ENCODE measurements at places on chromosomes 7 and 10.

- DNase-seq = no peak
These were observed 108.0 kb downstream of the TCF7L2 start for GRCh38 chr10:113057948-113058522.

GRCh38 chr7:44463169-44463808 is 27.2 kb downstream of the NUDCD3 start:
- DNase-seq = no peak

DNA sequence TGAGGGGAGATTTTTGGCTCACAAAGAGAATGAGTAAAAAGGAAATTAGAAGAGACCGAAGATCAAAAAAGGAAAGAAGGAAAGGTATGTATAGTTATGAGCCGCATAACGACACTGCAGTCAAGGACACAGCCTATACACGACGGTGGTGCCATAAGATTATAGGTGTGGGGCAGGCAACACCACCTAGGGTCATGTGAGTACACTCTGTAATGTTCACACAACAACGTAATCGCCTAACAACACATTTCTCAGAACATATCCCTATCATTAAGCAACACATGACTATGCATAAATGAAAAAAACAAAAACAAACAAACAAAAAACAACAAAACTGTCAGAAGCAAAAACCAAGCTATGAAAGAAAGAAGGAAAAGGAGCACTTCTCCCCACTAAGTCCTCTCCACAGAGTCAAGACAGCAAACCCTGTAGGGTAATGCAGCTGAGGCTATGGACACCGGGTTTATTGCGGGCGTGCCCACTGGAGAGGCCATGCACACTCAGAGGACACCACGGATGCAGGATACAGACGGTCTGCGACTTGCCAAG is 45.1 kb downstream of the PIP4K2A start:
- no peak for DNase-seq

- no peak for DNase-seq
These were observed 56.4 kb downstream of the SGMS1 start for GRCh38 chr10:50567384-50567783.

- DNase-seq = no peak
These were observed 210.1 kb downstream of the TNS3 start for GRCh38 chr7:47371733-47372368.

- DNase-seq = no peak
These were observed 152.8 kb downstream of the MACC1 start for GRCh38 chr7:20064181-20064970.

DNA sequence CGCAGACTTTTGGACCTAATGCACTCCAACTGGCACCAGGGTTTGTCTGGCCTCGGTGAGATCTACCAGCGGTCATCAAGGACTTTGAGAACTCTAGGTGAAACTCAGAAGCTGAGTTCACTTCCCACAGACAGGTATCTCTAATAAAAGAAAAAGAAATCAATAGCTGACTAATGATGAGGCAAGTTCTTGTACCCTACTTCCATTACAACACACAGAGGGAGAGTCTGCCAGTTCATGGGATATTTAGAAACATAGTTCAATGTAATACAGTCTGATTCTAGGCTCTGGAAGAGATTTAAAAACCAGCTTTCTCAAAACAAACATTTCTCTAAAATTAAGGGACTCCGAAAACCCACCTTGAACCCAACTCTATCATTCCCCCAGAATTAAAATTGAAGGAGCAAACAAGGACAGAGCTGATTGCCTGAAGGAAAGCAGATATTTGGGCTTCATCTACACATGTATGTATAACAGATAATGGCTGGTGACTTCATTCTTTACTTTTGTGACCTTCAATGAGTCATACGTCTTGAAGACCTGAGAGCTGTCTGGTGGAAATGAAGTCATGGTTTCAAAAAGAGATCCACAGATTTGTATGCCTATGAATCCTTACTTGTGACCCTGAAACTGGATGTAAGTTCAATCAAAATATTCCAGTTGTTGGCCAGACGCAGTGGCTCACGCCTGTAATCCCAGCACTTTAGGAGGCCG is 2.7 kb upstream of the PNLIPRP1 start:
- DNase-seq = no peak

GRCh38 chr7:71974611-71975010 is 437.5 kb downstream of the CALN1 start:
- no peak for DNase-seq

GRCh38 chr10:69425041-69425440 is 8.3 kb upstream of the TACR2 start:
- no peak for DNase-seq
